ENCODE measurements at places on chromosomes 5 and 9.

GRCh38 chr9:93636667-93637066 lies 60.3 kb downstream of the PHF2 start:
- no peak for DNase-seq

- DNase-seq = no peak
Measured at GRCh38 chr5:118270526-118270925, 717.8 kb downstream of the DTWD2 start.

DNA sequence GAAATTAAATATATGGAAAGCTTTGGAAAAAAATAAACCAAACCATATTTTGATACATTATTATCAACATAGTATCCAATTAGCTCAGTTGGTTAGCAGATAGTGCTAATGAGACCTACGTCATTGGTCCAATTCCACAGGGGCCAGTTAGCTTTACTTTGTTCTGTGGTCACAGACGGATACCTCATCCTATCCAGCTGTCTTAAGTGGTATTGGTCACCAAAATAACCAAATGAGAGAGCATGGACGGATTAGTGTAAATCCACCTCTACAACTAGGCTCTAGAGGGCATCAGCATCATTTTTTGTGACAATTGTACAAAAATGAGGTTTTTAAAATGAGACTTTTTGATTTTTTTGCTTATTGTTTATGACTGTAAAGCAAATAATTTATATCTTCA lies 364.2 kb downstream of the KIAA0825 start:
- DNase-seq = no peak

GRCh38 chr5:131945551-131946168 lies at the start of gene MEIKIN:
Gene MEIKIN, minus strand, starts transcription at chr5:131945663. Its CDS starts 158 bp downstream, at chr5:131945505.
- DNase-seq = no peak

GRCh38 chr5:65332591-65332990 lies 149.1 kb downstream of the ADAMTS6 start:
- DNase-seq = no peak

- DNase-seq = no peak
Measured at GRCh38 chr5:31625394-31625793, 13.5 kb upstream of the PDZD2 start.

DNA sequence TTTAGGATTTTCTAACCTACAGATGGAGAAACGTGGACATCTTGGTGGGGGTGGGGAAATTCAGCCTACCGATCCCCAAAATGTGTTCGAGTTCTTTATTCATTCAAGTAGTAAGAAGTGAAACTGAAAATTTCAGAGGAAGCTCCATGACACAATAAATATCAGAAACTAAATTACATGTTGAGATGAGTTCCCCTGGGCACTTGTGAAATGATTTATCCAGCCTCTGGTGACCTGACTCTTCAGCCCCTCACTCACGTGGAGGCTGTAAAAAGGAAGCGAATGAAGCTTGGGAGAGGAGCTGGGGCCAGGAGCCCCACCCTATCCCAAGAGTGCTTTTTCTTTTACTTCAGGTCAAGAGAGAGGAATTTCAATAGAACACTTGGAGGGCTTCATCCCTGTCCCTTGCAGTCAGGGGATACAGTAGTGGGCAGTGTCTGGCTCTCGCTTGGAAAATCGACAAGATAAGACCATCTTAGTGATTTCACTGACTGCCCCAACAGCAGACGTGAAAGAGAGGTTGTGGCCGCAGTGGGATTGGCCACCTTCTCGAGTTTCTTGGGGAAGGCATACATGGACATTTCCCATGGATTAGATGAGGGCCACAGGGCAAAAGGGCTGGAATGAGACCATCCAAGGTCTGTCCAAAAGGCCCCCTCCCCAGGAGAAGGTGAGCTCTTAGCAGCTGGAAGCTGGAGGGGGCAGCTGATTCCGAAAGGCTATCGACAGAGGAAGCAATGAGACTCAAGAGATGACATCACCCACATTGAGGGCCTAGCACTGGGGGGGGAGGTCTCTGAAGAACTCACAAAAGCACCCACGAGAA lies 76.8 kb upstream of the SH3PXD2B start:
- DNase-seq = no peak

DNA sequence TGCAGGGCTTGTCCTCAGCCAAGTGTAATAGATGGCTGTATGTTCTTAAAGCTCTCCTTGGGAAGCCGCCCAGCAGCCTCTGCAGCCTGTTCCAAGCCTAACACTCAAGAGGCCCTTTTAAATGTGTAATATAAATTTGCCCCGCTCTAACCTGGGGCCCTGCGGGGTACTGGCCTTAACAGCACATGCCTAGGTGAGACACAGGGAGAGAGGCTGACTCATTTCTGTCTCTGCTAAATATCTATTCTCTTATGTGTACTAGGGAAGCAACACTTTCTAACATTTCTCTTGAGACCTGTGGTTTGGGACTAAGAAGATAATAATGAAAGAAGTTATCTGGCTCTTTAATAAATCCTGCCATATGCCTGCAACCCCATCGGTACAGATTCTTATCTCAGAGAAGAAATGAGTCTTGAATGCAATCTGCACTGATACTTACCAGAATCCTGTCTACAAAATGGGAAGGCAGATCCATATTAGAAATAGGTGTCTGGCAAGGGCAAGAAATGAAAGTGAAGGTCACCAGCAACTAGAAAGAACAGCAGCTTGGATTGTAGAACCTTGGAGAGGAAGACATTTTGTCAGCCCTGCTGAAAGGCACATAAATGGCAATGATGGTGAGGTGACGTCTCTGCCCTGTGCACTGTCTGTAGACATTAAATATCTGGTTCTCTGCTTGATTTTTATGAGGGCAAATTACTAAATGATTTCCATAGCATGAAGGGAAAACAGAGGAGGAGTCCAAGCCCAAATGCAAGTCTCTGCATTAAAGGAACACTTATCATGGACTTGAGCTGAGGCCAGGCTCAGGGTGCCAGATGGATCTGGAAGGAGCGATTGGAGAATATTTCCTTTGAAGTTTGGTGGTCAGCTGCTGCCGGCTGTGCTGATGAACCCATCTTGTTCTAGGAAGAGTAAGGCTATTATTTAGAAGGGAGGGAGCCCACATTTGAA lies 14.5 kb upstream of the TGFBI start:
- no peak for DNase-seq

GRCh38 chr5:95731571-95732554 lies 727 bp downstream of the RHOBTB3 start:
- no peak for DNase-seq

- no peak for DNase-seq
Measured at GRCh38 chr5:81251922-81252321, 18.8 kb downstream of the CKMT2 start.

- DNase-seq = no peak
Measured at GRCh38 chr9:129253803-129254381, 75.8 kb upstream of the IER5L start.

GRCh38 chr5:71621268-71621667 lies 34.1 kb downstream of the MCCC2 start:
- no peak for DNase-seq

DNA sequence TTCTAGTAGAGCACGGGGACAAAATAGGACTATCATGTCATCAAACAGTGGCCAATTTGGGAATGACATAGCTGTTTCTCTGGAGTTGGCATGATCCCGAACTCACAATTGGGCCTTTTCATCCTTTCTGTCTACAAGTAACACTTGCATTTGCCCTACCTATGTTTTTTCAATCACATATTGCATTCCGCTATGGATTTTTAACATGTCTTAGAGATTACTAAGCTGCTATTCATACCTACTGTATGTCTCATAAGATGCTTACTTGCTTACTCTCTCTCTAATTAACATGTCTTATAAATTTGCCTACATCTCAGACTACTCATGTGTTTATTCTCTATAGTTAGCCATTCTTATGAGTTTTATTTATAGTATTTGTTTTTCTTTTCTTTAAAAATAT lies 341.2 kb upstream of the CTNND2 start:
- no peak for DNase-seq

DNA sequence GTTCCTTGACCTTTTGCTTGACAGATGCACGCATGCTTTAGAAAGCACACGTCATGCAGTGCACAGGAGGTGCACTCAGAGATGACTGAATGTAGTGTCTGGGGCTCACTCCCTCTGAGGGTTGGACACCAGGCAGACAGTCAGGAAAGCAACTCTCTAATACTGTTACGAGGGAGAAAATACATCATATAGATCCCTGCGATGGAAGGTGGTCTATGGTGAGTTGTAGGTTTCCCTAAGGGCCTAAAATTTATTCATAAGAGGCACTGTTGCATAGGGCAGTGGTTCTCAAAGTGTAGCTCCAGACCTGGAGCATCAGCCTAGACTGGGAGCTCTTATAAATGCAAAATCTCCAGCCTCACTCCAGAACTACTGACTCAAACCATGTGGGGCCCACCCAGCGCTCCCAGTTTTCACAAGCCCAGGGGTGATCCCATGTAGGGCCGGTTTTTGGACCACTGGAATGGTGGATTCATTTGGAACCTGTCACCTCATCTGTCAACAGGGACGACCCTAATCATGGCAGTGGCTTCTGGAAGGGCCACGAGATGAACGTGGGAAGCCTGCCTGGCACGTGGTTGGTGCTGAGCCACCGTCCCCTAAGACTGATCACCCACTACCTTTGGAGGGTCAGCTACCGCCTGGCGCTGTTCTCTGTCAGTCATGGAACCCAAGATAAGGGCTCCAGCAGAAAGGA lies 16.8 kb upstream of the PHF19 start:
- DNase-seq = no peak

DNA sequence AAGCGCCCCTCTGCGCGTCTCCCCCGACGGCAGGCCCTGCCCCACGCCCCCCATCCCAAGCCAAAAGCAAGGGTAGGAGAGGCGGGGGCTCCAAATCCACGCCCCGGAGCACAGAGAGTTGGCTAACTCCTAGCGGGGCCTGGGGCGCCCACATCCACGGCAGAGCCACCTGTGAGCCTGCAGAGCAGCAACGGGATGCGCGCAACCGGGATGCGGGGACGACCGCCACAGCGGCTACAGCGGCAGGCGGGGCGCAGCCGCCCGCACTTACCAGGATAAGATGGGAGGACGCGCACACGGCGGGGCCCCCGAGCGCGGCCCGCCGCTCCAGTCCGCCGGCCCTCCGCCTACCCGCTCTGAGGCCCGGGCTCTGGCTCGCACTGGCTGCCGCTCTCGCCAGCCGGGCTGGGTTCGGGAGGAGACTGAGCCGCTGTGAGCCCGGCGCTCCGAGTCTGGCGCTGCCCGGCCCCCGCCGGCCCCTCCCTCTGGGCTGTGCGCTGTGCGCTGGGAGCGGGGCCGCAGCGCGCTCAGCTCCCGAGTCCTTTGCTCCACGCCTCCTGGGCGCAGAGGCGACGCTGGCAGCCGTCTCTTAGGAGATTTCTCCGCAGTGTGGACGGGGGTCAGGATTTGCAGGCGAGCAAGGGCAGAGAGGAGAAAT lies at the start of gene SLC24A2:
TSS of gene SLC24A2 (minus strand) at position 424 of the 658 bp plus-strand sequence.
- no peak for DNase-seq

DNA sequence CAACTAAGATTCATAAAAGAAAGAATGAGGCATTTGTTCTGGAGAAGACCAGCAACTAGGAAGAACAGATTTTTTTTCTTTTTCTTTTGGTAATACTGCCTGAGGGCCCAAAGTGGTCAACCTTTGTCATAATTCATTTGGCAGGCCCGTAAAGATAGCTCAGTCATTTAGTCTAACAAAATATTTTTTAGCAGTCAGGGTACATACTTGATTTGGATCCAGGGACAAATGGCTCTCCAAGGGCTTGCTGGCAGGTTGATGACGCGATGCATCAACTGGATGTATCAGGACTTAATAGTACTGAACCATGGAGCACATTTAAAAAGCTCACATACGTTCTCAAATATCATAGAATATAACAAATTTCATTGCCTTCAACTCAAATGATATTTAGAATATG lies 203.4 kb upstream of the ZNF608 start:
- DNase-seq = no peak

DNA sequence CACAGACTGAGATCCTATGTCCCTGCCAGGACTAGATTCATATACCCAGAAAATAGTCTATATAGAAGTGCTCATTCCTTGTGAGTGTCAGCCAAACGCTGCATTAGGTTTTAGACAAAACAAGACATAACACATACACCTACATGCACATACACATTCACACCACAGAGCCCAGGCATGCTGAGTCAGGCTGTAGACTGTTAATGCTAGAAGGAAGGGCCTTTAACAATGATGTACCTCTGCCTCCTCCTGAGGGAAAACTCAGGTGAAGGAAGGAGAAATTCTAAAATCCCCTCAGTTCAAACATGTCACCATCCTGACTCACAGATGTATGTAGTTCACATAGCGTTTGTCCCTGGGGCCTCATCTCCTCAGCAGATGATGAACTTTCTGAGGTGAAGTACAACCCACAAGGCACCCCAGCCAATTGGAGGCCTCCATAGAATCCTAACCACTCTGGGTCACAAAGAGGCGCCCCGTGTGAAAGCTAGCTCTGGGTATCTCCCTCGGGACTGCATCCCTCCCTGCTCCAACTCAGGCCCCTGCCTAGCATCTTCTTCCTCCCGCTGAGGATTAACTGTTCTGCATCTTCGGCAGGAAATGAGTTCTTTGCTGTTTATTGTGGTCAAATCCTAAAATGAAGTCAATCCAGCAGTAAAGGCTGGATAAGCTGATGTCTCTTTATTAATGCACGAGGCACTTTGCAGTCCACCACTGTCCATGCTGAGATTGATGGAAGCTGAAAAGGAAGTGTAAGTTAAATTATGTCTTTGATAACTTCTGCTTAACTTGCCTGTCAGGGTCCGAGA lies 40.8 kb upstream of the FSTL4 start:
- no peak for DNase-seq
